ENCODE measurements at places on chromosomes 13 and 19.

DNA sequence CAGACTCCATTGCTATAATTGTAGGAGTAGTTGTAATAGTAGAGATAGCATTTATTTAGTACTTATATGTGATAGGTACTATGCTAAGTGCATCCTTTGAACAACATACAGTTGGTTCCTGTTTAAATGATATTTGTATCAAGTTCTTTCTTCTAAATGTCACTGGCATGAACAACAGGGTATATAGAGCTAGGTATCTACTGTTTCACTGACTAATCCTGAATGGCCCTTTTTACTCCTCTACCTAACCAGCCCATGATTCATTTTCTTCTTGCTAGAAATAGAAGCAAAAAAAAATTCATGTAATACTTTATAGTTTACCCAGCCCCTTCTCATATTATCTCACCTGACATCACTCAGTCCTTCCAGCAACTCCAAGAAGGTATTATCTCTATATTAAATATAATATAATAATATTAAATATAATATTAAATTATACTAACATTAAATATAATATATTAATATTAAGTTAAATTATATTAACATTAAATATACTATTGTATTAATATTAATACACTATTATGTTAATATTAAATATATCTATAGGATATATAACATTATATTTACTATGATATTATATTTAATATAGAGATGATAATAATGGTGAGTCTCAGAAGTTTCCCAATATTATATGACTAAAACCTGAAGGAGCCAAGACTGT lies 74.2 kb downstream of the FRY start:
- no peak for DNase-seq

GRCh38 chr19:53161123-53161522 lies 2.3 kb upstream of the ZNF347 start:
- no peak for DNase-seq

- no peak for DNase-seq
Measured at GRCh38 chr13:36130552-36131221, 495 bp downstream of the DCLK1 start.

- no peak for DNase-seq
Measured at GRCh38 chr13:47826471-47826870, 174.6 kb downstream of the SUCLA2 start.

DNA sequence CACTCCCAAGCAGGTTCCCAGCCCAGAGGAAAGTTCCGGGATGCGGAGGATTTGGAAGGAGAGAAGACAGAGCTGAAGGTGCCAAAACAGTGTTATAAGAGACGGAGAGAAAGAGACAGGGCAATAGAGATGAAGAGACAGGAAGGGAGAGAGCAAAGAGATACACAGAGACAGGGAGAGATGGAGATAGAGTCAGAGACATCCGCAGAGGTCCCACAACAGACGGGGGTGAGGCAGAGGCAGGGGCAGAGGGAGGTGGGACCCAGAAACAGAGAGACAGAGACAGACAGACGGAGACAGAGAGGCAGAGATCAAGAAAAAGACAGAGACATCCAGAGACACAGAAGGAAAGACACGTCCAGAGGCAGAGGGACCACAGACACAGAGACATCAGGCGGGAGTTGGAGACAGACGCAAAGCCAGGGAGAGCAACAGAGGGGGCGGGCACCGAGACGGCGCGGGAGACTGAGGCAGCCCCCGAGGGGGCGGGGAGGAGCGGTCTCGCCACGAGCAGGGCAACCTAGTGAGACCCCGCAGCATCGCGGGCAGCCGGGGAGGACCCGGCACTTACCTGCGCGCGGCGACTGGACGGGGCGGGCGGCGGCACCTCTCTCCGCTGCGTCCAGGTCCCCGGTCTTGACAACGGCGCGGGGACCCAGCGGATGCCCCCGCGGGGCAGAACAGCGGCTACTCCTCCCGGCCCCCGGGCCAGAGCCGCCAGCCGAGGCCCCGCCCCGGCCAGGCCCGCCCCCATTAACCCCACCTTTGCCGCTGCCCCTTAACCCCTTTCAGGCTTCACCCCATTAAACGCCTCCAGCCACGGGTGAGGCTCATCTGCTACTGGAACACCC lies at the start of gene GPR4:
TSS of gene GPR4 (minus strand) at position 689 of the 851 bp plus-strand sequence. CDS start 10,346 bp downstream, outside the sequence.
- no peak for DNase-seq

GRCh38 chr13:83325125-83325853 lies 557.0 kb downstream of the SLITRK1 start:
- no peak for DNase-seq

GRCh38 chr13:50140153-50140552 lies 124.9 kb downstream of the KCNRG start:
- no peak for DNase-seq

DNA sequence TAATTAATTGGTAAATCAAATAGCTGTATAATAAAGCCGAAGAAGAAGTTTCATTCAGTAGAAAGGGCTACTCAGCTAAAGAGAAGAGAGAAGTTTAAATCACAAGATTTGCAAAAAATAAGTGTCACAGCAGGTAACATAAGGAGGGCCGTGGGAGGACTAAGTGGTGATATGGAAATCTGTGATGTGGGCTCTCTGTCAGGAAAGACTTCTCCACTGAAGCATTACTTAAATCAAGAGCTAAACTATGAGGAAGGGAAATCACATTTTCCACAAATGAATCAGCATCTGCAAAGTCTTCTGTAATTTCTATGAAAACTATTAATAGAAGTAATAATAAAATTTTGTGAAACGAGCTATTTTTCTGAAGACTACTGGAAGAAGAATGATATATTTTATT lies 153.8 kb downstream of the PCDH9 start:
- DNase-seq: no peak

Measured in stimulated activated CD4-positive, alpha-beta T cell treated with anti-CD3 and anti-CD28 coated beads, Interleukin-4, amount 100 ng/mL, for 4 hours (primary cell).